NCI-H2029 (cell line): ENCODE measurements at places on chromosomes 5 and 9.
A peak's percentile ranks its signal among the peaks of the same experiment; 100 is the strongest.

GRCh38 chr5:1423901-1424603 is 21.2 kb downstream of the SLC6A3 start:
- no peak for DNase-seq

GRCh38 chr5:56829137-56829908 is 14.0 kb downstream of the MAP3K1 start:
- DNase-seq, result peak; percentile 17

DNA sequence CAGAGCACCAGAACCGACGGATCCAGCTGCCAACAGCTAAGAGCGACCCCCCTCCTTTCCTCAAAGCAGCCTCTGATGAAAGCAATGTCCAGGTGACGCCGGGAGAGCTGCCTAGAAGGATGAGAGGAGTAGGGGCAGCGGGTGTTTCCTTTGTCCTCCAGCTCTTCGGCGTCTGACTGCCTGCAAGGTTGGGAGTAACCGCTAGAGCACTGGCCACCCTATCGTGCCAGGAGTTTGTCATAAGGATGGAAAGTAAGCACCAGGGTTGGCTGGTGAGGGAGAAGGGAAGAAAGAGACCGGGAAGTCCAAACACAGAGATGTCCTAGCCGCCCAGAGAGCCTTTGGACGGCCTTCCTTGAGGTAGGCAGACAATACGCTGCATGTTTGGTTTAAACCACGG is 10.8 kb downstream of the MRPL36 start:
- DNase-seq, result no peak

DNA sequence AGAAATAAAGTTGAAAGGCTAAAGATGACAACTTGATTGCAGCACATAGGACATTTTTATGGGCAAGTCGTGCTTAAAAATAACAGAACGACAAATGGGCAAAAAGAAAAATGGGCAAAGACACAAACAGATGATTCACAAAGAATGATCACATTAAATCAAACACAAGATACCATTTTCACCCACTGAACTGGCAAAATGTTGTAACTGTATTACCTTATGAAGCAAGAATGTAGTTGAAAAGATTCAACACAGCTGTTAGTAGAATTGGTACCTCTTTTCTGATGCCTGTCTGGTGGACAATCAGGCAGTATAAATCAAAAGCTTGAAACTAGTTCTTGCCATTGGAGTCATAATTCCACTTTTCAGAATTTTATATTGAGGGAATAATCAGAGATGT is 81.0 kb upstream of the PALM2AKAP2 start:
- DNase-seq, result no peak

- no peak for DNase-seq
These were observed 19.1 kb downstream of the OXCT1 start for GRCh38 chr5:41851116-41851515.

- DNase-seq, result no peak
These were observed 143.6 kb downstream of the BOD1 start for GRCh38 chr5:173472784-173473278.

GRCh38 chr5:98934546-98934945 is 5.7 kb upstream of the CHD1 start:
- no peak for DNase-seq

- no peak for DNase-seq
These were observed 256.2 kb downstream of the FER start for GRCh38 chr5:109003928-109004327.

DNA sequence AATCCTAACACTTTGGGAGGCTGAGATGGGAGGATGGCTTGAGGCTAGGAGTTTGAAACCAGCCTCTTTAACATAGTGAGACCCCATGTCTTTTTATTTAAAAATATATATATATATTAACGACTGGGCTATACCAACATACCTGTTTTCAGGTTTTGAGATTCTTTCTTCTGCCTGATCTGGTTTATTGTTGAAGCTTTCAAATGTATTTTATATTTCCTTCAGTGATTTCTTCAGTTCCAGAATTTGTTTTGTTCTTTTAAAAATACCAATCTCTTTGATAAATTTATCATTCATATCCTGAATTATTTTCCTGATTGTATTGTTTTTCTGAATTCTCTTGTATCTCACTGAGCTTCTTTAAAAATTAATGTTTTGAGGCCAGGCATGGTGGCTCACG is 31.2 kb downstream of the OGN start:
- DNase-seq, result no peak

DNA sequence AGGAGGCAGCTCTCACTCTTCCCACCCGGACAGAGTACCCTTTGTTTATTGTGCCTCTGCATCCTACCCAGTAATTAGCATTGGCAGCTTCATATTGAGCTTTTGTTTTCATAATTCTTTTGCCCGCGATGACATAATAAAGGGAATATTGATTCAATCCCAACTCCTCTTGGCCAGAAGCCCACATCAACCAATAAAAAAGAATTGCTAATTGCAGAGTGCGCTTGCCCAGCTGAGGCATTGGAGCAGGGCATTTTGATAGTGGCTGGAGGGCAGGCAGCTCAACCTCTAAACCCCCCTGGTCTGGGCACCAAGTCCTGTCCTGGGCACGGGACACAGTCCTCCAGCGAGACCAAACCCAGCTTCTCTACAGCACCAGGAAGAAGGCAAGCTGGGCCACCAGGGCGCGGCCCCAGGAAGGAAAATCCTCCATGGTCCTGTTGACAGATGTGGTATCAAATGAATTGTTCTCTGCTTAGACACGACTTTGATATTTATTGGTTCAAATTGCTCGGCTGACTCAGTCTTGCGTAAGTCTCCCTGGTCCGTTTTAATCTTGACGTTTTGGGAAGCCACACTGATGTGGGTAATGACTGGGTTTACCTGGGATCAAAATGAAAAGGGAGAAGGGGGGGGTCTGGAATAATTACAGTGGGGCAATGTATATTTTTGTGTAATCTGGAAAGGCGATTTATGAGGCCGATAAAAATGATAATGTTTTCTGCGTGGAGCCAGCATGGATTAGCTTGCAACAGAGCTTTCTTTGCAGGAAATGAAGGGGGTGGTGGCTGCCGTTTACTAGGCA is 220.7 kb upstream of the MSX2 start:
- DNase-seq, result peak; percentile 8

- no peak for DNase-seq
These were observed 185.5 kb downstream of the CACNA1B start for GRCh38 chr9:138063033-138063432.

DNA sequence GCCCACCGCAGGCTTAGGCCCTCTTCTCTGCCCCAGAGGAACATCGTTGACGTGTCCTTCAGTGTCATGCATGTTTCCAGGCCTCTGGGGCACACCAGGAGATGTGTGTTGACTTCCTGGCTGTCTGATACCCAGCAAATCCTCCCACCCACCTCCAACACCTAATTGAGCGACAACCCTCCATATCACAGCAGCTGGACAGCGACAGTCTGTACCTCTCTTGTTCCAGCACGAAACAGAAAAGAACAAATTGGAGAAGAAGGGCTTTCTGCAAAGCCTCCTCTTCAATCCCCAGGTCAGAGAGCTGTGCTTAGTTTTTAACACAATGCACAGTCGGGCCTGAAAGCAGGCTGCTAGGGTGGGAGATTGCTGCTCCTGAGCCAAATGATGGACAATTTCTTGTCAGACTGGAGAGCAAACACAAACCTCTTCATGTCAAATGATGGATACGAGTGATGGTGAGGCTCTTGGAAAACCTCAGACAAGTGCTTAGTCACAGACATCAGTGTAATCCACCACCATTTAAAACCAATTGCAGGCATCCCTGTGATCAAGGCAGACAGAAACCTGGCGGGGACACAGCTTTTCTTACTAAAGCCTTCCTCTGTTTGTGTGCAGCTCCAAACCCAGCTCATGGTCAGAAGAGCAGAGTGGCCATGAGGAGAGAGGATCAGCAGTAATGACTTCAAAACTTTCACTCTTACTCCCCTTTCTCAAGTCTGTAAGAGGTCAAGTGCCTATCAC is 110.6 kb downstream of the EBF1 start:
- no peak for DNase-seq

- DNase-seq, result no peak
These were observed 24.0 kb upstream of the KLF9 start for GRCh38 chr9:70438341-70438928.

GRCh38 chr5:91541696-91542095 is 158.6 kb upstream of the ARRDC3 start:
- DNase-seq, result no peak

GRCh38 chr9:38073882-38074281 is 4.9 kb upstream of the SHB start:
- DNase-seq, result no peak

DNA sequence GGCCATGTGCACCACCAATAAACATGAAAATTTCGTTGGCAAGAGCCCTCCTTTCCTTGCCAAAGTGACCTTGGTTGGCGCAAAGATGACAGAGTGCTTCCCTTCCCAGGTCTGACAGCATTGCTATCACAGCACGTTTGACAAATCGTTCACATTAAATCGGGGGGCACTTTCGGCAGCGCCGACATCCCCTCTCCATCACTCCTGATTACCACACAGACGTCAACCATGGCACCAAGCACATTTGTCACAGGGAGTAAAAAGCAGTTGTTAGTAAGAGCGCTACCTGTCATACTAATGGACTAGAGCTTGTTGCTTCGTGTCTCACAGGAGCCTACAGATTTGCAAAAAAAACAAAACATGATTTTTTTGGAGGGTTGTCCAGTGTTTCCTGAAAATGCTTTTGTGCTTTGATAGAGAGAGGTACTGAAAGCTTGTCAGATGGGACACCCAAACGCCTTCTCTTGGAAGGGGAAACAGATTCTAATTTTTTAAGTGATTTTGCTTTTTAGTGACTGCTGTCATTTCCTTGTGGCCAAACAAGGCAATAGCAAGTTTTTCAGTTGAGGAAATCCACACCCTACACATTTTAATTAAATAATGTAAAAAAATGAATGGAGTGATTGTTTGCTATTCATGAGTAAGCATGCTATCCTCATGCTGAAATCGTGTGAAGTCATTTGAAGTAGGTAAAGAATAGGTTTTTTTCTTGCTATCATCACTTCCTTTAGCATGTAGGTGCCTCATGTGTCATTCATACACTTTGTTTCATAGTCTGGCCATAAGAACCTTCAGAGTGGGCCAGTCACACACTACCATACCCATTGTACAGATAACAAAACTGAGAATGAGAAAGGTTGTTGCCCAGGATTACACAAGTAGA is 682.8 kb upstream of the WWC1 start:
- DNase-seq, result no peak

DNA sequence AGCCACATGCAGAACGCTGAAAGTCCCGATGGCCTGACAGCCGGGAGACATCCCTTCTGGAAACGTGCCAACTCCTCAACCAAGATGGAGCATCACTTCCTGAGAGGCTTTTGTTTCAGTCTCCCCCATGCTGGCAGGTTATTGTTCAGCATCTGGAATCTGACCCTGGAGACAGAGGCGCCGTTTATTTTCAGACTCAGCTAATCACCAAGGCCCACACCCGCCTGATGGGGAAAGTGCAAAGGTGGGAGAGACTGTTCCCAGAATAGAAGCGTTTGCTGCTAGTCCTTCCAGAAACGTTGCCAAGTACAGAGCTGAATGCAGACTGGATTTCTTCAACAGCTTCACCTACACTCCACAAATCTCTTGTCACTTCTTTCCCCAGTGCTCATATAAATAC is 41.8 kb upstream of the S1PR3 start:
- peak; percentile 58 for DNase-seq

- DNase-seq, result no peak
These were observed 120.6 kb upstream of the ASTN2 start for GRCh38 chr9:117535434-117535833.

- no peak for DNase-seq
These were observed 231.4 kb upstream of the TUT7 start for GRCh38 chr9:86585422-86586143.

- DNase-seq, result no peak
These were observed 47.8 kb upstream of the IER5L start for GRCh38 chr9:129225815-129226214.

DNA sequence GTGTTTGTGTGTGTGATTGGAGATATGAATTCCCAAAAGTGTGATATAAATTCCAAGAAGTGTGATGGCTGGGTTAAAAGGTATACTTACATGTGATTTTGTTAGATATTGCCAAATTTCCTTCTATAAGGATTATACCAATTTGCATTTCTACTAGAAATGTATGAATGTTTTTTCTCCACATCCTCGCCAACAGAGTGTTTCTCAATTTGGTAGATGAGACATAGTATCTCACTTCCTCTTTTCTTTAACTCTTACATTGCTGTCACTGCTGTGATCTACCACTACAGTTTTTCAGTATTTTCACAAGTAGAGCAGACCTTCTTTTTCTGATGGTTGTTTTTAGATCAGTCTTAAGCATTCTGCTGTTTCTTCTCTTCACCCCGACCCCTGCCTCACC is 111.3 kb downstream of the FER start:
- DNase-seq, result no peak

GRCh38 chr5:127440831-127441230 is 76.6 kb upstream of the PRRC1 start:
- DNase-seq, result no peak

DNA sequence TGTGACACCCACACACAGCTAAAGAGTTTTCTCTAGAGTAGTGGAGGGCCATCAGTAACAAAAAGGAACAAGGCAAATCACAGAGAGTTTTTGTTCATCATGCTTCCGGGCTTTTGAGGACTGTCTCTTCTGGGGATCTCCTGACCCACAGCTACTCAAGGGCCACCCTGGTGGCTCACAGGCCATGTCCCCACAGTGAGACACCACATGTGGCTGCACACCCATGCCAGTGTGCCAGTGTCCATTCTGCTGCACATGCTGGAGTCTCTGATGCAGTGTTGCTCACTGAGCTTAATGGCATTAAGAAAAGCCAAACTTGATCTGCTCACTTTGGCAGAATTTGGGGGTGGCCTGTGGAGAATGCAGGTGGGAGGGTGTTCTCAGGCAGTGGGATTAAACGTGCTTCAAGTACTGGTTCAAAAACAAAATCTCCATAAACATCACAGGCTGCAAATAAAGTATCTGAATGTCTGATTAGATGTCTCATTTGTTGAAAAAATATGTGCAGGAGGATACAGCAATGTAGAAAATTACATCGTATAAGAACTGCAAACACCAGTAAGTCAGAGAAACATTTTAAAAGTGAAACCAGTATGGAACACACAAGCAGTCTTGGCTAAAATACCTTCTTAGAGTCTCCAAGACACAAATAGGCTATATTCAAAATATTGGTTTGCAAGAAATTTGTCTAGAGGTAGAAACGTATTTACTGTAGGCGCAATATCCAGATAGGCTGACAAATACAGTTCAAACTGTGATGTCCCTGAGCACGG is 11.0 kb downstream of the FREM1 start:
- DNase-seq, result no peak

DNA sequence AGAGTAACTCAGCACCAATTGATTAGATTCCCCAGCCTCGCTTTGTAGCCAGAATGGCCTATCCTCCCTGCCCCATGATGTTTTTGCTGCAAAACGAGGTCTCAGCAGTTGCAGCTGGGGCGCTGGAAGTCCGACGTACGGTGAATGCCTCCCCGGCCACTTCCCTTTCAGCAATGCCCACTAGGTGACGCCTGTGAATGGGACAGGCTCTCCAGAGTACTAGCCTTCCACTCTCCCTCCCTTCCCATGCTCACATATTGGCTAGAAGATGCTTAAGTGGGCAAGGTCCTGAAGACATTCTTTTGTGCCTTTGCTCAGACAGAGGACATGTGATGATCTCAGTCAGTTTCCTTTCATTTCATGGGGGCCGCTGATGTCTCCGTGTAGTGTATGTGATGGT is 50.8 kb downstream of the DMRT2 start:
- DNase-seq, result no peak
